Inflammatory macrophage treated with lipopolysaccharide for 1 hour (primary cell): ENCODE measurements at places on chromosomes 11 and 22.

DNA sequence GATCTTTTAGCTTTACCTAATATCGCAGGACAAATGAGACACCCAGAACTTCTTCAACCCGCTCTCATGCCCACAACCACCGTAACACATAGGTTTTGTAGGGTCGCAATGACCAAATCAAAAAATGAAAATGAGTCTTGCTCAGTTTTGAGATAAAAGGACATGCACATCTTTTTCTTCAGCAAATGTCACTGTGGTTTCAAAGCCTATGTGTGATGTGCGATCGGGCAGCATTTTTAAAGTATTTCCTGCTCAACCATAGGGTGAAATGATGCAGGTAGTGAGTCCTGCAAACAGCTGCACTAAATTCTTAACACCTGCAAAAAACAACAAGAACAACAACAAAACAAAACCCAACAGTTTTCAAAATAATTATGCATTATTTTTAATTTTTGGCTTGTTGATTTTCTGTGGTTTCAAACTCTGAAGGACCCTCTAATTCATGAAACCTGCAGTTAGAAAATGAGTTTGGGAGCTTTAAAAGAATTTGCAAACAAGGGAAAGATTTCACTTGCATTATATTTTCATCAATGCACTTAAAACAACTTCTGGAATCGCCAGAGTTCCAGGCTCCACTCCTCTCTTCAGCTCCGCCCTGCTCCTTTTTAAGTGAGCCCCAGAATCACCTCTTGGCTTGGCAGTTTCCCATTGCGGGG is 79.4 kb downstream of the PRR5L start:
- no peak for DNase-seq

- DNase-seq, result no peak
Observed at GRCh38 chr22:18070556-18071306, 7.1 kb upstream of the PEX26 start.

DNA sequence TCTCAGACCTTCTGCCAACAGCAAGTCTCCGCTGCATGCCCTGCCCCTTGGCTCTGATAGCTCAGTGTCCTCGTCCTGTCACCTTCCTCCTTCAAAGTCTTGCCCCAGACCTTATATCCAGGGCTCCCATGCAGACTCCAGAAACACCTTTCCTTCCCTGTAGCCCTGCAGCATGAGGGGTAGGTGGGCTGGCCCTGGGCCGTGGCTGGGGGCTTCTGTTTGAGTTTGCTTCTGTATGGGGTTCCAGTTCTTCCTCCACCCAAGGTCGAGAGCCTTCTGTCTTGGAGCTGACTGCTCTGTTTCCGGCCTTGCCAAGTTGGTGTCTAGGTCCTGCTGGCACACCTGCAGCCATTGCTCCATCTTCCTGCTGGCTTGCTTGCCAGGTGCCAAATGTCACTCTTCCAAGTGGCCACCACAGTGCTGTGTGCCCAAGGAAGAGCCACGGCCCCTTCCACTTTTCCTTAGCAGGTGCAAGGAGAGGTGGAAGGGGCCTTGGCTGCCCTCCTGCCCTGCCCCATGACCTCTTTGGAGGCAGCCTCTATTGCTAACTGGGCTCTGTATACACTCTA is 74.8 kb upstream of the NECTIN1 start:
- DNase-seq, result no peak

GRCh38 chr22:24696551-24697001 is 77.9 kb downstream of the PIWIL3 start:
- no peak for DNase-seq

DNA sequence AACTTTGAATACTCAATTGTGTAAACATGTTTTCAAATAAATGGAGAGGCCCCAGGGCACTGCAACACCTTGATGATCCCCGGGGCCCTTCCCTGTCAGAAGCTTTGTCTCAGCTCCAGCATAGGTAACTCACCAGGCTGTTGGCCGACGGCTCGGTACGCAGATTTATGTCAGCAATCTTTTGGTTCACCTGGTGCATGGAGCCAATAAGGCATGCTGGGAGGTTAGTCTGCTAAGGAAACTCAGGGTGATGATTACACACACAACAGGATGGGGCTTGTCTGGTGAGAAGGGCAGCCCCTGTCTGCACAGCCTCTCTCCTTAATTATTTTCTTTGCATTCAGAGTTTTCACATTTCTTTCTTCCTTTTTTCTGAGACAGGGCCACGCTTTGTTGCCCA is 10.8 kb downstream of the FAM227A start:
- DNase-seq, result no peak

DNA sequence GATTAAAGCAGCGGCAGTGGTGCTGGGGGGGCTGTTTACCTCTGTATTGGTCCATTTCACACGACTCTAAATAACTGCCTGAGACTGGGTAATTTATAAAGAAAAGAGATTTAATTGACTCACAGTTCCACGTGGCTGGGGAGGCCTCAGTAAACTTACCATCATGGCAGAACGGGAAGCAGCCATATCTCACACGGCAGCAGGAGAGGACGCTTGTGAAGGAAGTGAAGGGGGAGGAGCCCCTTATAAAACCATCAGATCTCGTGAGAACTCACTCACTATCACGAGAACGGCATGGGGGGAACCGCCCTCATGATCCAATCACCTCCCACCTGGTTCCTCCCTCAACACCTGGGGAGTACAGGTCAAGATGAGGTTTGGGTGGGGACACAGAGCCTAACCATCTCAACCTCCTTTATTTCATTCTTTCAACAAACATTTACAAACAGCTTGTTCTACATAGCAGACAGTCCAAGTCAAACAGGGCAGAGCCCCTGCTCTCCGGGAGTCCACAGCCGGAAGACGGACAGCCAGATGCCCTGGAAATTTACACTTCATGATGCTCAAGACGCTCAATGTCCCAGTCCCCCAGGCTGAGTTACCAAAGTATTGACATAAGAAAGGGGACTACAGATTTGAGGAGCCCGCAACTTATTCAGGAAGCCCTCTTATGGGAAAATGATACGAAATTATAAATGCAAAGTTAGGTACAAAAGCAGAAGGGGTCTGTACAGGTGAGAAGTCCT is 26.3 kb upstream of the HMGXB4 start:
- no peak for DNase-seq

GRCh38 chr11:69333149-69333710 is 39.3 kb downstream of the MYEOV start:
- DNase-seq, result no peak
